HFFc6 (cell line): ENCODE measurements at places on chromosomes 3 and 15.

DNA sequence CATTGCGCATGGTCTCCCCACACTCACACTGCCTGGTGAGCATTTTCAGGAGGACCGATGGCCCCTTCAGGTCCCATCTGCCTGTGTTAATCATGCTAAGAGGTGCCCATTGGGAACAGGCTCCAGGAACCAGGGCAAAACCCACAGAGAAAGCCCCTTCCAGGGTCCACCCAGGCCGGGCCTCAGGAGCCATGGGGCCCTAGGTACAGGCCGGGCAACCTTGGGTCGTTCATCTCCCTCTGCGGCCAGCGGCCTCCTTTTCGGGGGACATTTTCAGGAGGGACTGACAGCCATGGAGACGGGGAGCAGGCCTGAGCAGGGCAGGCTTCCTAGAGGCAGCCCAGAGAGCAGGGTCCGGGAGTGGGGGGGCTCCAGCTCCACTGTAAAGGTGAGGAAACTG is 68.0 kb upstream of the TAMM41 start:
- no peak for DNase-seq

GRCh38 chr15:78083186-78083585 is 5.7 kb upstream of the TBC1D2B start:
- DNase-seq, result no peak

GRCh38 chr3:113557374-113557773 is 25.0 kb downstream of the SIDT1 start:
- DNase-seq, result peak; percentile 51

DNA sequence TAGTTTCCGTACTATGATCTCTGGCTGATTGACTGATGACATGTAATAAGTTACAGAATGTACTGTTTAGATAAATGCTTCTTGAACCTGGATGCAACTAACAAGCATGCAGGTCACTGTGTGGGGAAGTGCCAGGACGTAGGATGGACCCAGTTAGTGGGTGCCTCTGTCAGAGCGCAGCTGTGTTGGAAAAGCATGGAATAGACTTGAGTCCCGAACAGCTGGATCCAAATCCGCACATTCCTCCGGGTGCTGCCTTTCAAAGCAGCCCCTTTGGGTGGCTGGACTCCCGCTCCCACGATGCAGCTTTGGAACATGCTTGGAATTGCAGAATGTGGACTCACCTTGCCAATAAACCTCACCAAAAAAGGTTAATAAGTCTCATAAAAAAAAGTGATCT is 35.5 kb upstream of the ALDH1A3 start:
- no peak for DNase-seq

- DNase-seq, result no peak
Measured at GRCh38 chr3:128446821-128447220, 19.9 kb downstream of the DNAJB8 start.
